CD4-positive, alpha-beta T cell treated with Interleukin-4 for 4 hours (primary cell): ENCODE measurements at places on chromosomes 4 and X.

DNA sequence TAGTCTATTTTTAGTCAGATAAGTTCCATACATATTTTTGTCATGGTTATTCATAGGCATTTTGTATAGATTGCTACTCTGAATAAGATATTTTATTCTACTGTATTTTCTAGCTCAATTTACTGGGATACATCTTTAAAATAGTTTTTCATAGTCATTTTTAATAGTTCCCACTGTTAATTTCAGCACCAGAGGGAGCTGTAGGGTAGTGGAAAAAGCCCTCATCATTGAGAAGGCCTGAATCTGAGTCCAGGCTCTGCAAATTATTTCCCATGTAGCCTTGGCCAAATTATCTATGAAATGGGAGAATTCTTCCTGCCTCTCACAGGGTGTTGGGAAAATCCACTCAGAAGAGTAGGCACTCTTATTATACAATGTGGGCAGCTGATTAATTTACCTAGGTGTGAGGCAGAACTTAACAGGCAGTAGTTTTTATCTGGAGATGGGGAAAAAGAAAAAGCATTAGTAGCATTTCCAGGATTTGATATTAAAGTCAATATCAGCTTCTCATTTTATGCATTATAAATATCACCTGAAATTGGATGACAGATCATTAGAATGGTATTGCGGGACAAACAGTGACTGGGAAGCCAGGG is 102.9 kb upstream of the PAQR3 start:
- DNase-seq = no peak

- no peak for DNase-seq
Observed at GRCh38 chr4:82437285-82438005, 7.1 kb downstream of the ENOPH1 start.

DNA sequence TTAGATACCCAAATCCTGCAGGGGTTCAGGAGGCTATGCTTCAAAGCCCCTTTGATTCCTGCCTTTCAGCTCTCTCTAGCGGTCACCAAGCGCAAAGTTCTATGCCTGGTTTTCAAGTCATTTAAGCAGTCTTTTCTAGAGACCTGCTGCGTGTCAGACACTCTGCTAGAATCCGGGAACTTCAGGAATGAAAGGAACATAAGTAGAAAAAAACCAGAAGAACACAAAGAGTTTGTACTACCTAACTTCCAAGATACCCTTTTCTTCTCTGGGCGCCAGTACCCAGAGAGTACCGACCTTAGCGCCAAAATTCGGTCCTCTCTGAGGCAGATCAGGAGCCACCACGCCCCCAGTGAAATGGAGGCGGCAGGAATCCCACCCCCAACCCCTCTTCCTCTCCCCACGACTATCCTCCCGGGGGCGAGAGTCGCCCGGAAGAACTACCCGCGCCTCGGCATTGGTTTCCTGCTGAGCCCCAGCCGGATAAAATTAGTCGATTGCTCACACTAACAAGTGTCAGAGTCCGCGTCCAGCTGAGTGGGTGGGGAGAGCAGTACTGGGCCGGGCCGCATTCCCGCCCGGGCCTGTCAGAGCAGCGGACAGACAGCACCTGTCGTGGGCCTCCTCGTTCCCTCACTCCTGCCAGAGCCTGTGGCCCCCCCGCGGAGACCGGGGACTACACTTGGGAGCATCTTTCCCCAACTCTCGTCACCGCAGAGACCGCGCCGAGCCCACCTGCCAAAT is 78.8 kb downstream of the RLIM start:
- DNase-seq = peak; percentile 26

GRCh38 chr4:15963001-15963451 is at the start of gene FGFBP2:
Gene FGFBP2 (minus strand): TSS chr4:15963175. CDS start chr4:15963129, 46 bp downstream.
- DNase-seq = peak; percentile 68

GRCh38 chrX:78116766-78117165 is 12.7 kb downstream of the PGK1 start:
- DNase-seq = no peak

GRCh38 chr4:108893468-108893867 is 130.6 kb upstream of the ETNPPL start:
- DNase-seq = no peak

DNA sequence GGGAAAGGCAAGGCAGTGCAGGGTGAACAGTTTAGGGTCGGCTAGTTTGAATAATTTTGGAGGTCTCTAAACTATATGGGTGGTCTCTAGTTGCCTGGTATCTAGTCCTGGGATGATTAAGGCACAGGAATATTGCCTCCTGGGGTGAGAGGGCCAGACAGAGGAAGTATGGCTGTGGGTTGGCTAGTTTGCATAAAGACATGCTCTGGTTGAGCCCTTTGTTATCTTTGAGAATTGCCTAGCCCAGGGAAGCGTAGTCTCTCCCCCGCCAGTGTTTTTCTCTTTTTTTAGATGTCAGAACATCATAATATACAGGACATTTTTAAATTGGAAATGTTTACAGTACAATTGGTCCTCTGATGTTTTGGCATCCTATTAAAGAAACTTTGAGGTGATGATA is 163.5 kb downstream of the PWWP3B start:
- DNase-seq = no peak

GRCh38 chrX:311156-312129 is 7.2 kb downstream of the GTPBP6 start:
- no peak for DNase-seq

DNA sequence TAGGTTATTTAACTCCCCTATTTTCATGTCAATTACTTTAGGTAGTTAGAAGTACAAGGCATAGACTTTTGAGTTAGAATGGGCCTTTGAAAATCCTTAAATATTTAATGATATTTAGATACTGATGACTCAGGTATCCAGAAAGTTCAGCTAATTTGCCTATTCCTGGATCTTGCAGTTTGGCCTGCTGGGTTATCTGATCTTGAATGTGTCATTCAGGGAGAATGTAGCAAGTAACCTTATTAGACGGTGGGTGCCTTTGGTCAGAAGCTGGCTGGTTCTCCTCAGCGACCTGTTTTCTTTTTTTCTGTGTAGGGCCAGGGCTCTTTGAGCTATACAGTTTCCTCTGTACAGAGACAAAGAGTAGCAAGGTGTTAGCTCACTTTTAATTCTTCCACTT is 42.0 kb downstream of the MTM1 start:
- DNase-seq = no peak

GRCh38 chrX:2967584-2967983 is 38.4 kb upstream of the ARSD start:
- no peak for DNase-seq

DNA sequence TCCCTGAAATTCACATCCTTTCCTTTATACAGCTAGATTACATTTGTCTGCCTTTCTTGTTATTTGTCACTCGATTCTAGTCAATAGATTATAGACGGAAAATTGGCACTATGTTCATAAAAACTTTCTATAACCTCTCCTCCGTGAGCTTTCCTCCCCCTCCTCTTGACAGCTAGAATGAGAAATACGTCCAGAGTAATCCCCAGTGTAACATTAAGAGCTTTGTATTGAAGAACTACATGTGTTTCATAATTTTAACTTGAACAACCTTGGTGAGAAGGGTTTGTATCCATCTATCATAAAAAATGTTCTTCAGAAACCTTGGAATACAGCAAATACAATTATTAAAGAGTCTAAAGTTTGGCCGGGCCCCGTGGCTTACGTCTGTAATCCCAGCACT is 1707.4 kb downstream of the PCDH7 start:
- no peak for DNase-seq

- no peak for DNase-seq
Observed at GRCh38 chr4:102129810-102130209, 215.5 kb downstream of the SLC39A8 start.

DNA sequence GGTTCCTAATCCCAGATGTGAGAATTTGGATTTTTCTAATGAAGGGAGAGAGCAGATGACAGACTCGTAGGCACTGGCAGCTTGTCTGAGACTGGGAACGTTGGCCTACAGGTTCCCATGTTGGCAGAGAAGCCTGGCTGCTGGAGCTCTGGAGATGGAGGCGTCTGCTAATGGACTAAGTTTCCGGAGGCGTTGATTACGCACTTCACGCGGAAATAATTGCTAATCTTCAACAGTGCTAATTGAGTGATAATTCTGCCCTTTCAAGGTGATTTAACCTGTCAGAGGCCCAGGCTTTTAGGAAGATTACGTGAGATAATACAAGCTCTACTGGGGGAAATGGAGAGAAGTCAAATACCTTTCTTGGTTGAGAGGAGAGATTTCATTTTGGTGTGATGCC is 77.4 kb downstream of the PSAPL1 start:
- DNase-seq = no peak
